ENCODE measurements at places on chromosomes 5 and 9. TPM values are rescaled to one million over a fixed set of nuclear protein-coding genes. Genes with fewer than 3 reads are reported as not detected.

- DNase-seq = no peak
Observed at GRCh38 chr5:151676719-151677118, 10.0 kb downstream of the SPARC start.

- DNase-seq = no peak
Observed at GRCh38 chr5:146699664-146700418, 178.7 kb downstream of the PPP2R2B start.

DNA sequence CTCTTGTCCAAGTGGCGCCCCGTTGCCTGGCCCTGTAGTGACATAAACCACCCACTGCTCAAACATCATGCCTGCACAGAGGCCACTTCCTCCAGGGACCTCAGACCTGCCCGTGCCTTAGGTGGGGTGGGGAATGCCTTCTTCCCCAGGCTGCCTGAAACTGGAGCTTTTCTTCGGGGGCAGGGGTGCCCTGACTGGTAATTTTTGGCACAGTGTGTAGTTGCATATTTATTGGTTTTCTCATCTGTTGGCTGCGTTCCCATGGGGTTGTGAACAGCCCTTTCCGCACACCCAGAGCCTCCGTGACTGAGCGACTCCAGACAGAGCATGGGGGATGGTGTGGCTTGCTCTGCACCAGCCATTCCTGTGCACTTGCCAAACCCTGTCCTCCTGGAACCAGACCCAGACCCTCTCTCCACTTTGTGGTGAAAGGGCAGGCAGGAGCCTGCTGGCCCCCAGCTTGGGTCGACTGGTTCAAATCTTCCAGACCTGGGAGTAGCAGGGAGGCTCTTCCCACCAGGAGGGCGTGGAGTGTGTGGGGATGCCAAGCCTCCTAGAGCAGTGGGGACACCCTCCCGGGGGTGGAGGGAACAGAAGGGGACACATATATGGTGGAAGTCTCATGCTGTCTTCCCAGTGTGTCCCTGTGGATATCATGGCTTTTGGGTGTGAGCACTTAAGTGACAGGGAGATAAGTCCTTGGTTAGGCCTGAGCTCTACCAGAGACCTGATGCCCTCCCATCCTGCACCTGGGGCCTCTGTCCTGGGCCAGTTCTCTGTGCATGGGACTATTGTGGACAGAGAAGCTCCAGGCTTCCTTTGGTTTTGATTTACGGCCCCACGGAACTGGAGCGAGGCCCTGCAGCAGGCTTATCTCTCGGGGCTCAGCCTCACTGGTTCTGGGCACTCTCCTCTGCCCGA is 39.6 kb downstream of the WNK2 start:
- DNase-seq = no peak

- DNase-seq = no peak
Observed at GRCh38 chr5:25964009-25964372, 1074.4 kb downstream of the CDH9 start.

- DNase-seq = no peak
Observed at GRCh38 chr5:89064736-89065135, 181.8 kb upstream of the MEF2C start.

- DNase-seq = no peak
Observed at GRCh38 chr9:14428781-14429230, 114.9 kb upstream of the NFIB start.

GRCh38 chr5:123122273-123122672 is 33.2 kb downstream of the PRDM6 start:
- DNase-seq = no peak

DNA sequence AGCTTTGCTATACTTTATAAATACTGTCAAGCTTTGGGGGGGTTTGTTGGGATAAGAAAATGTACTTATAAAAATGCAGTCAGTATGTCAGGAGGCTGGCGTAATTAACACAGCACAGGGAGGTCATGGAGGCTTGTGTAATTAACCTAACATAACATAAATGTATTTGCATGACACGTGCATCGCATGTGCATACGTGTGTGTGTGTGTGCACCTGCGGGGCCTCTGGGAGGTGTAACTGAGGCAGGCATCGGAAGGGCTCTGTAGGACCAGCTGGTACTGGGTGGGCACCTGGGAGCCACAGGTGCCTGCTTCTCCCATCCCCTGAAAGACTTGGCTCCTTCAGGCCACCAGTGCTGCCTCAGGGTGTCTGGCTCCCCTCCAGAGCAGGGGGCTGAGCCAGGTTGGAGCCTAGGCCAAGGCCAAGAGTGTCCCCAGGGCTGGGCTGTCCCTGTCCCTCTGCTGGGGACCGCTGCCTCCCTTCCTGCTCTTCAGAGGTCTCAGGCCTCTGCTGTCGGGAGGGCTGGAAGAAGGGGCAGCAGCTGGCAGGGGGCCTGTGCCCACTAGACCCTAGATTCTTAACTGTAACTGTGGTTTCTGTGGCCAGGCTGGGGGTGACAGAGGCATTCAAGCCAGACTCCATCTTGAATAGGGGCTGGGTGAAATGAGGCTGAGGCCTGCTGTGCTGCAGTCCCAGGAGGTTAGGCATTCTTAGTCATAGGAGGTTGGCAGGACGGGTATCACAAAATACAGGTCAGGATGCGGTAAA is 9.0 kb downstream of the FCN2 start:
- DNase-seq = no peak

DNA sequence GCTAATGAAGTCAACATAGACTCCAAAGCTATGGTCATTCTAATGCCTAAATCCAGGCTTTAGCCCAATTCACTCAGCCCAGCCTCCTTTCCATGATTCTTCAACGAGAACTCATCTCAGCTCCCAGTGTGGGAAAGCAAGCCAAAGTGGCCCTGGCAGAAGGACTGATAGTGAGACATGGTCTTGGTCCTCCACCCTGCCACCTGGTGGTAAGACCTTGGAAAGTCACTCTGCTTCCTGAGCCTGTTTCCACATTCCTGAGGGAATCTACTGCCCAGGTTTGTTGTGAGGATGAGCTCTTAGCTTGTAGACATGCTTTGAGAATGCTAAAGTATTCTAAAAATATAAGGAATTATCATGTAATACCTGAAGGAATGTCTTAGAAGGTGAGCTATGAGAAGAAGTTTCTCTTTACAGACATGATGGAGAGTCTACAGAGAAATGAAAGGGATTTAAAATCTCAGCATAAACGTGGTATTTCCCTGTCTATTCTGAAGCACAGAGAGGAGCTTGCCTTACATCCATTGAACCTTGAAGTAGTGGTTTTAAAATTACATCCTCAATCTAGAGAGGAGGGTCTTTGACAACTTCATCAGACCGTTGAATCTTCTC is 173.5 kb downstream of the TRIM32 start:
- DNase-seq = no peak

DNA sequence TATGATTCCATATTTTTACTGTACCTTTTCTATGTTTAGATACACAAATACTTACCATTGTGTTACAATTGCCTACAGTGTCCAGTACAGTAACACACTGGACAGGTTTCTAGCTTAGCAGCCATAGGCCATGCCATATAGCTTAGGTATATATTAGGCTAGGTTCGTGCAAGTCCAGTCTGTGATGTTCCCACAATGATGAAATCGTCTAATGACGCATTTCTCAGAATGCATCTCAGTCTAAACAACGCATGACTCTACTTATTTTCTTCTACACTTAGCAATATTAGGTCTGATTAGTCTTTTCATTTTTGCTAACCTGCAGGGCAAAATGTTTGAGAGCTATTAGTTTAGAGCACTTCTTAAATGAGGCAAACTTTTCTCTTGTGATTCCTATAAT is 22.7 kb downstream of the OR2S2 start:
- DNase-seq = no peak

- DNase-seq = no peak
Observed at GRCh38 chr9:33260372-33260771, 4.1 kb downstream of the BAG1 start.

C5orf52 gene
- total RNA-seq = not detected

GTF3C4 gene
- total RNA-seq = 12.8 TPM

NTNG2 gene
- 8.5 TPM for total RNA-seq

Data from naive thymus-derived CD8-positive, alpha-beta T cell (primary cell).